ENCODE measurements at places on chromosomes 1 and 21.

GRCh38 chr1:215970406-215970805 lies 403.3 kb downstream of the KCTD3 start:
- no peak for DNase-seq

DNA sequence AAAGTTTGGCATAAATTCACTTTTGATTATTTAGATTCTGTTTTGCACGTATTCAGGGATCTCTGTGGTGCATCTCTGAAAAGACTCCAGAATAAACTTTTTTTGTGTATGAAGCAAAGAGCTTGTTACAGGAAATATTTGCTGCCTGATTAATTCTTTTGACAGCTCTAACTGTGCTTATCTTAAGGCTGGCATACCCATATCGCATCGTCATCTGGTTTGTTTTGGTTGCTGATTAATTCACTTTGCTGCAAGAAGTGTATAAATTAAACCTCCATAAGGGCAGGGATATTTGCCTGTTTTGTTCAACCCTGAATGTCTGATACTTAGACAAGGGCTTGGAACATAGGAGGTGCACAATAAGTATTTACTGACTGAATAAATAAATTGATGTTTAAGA lies 17.5 kb upstream of the DUSP10 start:
- no peak for DNase-seq

DNA sequence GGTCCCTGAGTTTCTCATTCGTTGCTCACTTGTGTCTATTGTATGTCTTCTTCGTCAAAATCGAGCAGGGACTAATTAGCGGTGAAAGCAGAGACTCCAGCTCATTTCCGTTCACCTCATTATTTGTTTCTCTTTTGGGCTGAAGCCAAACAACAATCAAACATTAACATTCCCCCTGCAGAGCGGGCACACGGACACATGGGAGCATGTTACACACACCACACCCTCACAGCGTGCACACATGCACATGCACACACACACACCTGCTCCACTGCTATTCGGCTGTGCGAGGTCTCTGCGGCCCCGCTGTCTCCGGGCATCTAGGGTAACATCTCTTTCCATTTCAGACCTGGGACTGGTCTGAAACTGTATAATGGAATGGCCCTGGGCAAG lies 58.5 kb upstream of the LRRC8D start:
- no peak for DNase-seq

- DNase-seq: no peak
These were observed 148.3 kb downstream of the MATN1 start for GRCh38 chr1:30575066-30575465.

GRCh38 chr1:51139474-51139873 lies 37.4 kb downstream of the C1orf185 start:
- no peak for DNase-seq

- DNase-seq: no peak
These were observed 67.6 kb upstream of the SLC22A15 start for GRCh38 chr1:115908565-115909274.

DNA sequence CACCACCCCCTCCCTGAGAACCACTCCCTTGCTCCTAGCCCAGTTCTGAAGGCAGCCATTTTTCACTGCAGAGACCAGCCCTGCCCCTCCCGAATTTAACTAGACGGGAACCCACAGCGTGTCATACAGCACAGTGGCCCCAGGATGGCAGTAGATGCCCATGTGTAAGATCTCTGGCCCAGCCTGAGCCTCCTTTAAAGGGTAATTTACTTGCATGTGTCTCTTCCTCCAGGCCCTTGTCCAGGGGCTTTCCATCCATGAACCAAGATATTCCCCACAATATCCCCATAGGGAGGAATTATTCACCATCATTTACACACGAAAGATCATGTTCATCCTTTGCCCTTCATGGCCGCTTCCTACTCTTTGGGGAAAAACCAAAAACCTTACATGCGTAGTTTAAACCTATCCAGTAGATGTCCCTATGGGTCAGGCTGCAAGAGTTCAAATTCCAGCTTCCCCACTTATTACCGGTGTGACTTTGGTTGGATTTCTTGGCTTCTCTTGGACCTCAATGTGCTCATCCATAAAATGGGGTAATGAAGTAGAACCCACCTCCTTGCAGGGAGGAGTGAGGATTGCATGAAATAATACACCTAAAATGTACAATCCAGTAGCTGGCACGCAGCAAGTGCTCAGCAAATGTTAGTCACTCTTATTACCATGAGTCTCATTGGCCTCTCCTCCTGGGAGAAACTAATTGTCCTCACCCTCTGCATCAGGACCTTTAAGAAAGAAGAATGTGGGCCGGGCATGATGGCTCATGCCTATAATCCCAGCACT lies 4.0 kb upstream of the LACTBL1 start:
- peak; percentile 86 for DNase-seq

GRCh38 chr1:119646521-119647227 lies 1.4 kb downstream of the ZNF697 start:
- peak; percentile 69 for DNase-seq

DNA sequence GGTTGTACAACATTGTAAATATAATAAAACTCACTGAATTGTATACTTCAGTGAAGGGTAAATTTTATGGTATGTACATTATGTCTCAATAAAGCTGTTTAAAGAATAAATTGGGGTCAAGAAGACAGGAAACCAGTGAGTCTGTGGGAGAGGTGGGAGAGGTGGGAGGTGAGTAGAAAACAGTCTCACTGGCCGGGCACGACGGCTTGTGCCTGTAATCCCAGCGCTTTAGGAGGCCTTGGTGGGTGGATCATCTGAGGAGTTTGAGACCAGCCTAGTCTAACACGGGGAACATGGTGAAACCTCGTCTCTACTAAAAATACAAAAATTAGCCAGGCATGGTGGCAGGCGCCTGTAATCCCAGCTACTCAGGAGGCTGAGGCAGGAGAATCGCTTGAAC lies 4.2 kb downstream of the MTMR11 start:
- DNase-seq: no peak

DNA sequence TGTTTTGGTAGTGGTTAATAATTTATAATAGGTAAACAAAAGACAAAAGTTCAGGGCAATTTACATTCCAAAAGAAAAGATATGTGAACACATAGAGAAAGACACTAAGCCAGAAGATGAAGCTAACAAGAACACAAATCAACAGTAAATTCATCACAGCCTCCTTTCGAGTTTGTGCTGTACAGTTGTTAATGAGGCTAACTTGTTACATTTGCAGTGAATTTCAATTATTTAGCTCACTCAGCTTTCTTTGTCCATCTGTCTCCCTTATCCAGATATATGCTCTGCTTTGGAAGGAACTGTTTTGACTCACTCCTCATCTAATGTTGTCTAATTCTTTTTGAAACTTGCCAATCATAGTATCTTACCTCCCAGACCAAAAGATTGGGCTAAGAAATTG lies 423.3 kb upstream of the OLFM3 start:
- no peak for DNase-seq

DNA sequence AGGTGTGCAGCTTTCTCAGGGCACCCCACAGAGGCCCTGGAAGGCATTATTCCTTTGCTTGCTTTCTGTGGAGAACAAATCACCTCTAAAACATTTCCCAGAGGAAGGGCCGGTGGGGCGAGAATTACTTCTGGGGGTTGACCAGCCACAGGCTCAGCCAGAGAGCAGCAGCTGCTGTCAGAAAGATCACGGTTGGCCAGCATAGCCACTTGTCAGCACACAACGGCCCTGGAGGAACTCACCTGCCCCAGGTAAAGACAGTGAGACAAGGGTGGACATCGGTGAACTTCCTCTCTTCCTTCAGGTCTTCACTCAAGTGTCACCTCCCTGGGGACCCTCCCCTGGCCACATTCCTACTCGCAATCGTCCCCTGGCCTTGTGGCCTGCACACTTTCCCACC lies 69.5 kb upstream of the CLDN14 start:
- no peak for DNase-seq

GRCh38 chr1:118039170-118039569 lies 109.6 kb downstream of the WDR3 start:
- peak; percentile 85 for DNase-seq

DNA sequence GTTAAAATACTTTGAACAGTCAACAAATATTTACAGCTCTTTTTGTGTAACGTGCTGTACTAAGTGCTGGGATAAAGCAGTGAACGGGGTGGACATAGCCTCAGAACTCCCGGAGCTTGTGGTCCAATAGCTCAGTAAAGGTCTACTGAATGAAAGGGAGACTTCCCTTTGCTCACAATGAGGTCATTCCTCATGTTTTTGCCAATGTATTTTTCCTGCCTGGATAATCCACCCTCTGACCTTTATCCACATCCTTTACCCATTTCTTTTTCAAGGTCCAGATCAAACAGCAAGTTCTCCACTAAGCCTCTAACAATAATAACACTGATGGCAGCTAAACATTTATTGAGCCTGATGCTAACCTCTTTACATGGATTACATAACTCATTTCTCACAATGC lies 55.9 kb downstream of the LEPR start:
- DNase-seq: no peak

GRCh38 chr1:64404202-64404601 lies 65.7 kb upstream of the CACHD1 start:
- DNase-seq: no peak

Measured in suppressor macrophage treated with lipopolysaccharide for 4 hours (primary cell).